Brain (organoid and tissue), 16 donors: ENCODE measurements at places on chromosomes 12 and 14.

GRCh38 chr14:61636779-61637178 lies 58.5 kb upstream of the HIF1A start:
- no peak for DNase-seq

DNA sequence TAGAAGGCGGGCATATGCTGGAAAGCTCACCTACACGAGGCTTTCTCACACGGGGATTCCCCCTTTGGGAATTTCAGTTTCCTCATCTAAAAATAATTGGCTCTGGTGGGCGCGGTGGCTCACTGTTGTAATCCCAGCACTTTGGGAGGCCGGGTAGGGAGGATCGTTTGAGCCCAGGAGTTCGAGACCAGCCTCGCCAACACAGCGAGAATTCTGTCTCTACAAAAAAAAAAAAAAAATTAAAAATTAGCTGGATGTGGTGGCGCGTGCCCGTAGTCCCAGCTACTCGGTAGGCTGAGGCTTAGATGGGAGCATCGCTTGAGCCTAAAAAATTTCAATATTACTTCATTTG lies 400 bp upstream of the NDUFA12 start:
- DNase-seq: no peak

- peak; percentile 56 for DNase-seq
Measured at GRCh38 chr12:80269803-80270552, 170.6 kb downstream of the OTOGL start.

- no peak for DNase-seq
Measured at GRCh38 chr12:6211421-6211869, 11.2 kb downstream of the CD9 start.

DNA sequence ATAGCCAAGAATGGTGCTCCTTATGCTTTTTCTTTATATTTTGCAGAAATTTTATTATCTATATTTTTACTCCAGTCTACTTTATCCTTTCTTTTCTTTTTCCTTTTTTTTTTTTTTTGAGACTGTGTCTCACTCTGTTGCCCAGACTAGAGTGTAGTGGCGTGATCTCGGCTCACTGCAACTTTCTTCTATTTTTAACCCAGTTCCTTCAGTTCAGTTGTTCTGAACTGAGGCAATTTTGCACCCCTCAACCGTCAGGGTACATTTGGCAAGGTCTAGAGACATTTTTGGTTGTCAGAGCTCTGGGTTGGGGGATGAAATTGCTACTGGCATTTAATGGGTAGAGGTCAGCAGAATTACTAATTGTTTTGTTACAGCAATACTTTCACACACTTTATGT lies 75.7 kb downstream of the DIP2B start:
- no peak for DNase-seq
